GM23248 (cell line): ENCODE measurements at places on chromosomes 3 and 15.

GRCh38 chr3:25130724-25131520 lies 297.1 kb upstream of the RARB start:
- DNase-seq, result no peak

- DNase-seq, result no peak
These were observed 93.4 kb downstream of the ABHD5 start for GRCh38 chr3:43783987-43784639.

DNA sequence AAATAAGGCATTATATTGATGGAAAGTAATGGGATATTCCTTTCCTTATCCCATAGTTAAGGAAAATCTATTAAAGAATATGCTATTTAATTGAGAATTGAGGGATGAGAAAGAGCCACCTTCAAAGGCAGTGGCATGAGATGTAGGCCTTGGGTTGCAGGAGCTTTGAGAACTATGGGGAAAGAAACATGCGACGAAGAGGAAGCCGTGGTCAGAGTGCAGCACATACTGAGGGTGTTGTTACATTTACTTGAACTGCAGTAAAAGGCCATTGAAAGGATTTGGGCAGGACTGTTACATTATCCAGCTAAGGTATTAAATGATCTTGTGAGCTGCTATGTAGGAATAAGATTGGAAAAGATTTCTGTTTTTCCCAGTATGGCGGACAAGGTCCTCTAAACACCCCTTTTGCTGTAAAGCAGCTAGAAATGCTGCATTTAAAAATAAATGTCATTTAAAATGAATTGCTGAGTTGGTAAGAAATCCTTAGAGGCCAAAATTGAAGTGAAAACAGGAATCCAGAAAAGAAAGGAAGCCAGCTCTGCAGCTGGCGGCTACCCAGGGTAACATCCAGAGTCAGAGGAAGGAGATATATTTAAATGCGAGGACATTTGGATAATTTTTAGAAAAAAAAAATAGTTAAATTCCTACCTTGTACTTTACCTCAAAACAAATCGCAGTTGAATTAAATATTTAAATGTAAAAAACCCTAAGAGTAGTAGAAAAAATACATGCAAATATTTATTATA lies 61.7 kb downstream of the IL1RAP start:
- no peak for DNase-seq

DNA sequence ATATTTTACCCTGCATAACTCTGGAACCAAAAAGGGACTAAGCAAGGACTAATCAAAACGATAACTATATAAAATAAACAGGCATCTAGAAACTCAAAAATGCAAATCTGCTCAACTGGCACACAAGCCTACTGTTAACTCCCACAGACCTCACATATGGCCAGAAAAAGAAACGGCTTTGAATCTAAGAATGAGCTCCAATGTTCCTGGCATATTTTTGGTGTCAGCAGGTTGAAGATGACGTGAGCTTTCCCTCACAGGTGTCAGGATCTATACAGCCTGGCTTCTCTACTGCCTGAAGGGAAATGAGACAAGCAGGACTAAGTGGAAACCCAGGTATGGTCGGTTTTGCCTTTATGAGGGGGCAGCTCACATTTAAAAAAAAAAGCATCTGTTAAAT lies 120.1 kb upstream of the SPATA12 start:
- no peak for DNase-seq

- DNase-seq, result peak; percentile 8
These were observed at the start of gene GOLGA6L2 for GRCh38 chr15:23447107-23447500. Gene GOLGA6L2, minus strand, starts transcription at chr15:23447243. Its CDS starts 62 bp downstream, at chr15:23447181.
